Activated naive CD4-positive, alpha-beta T cell (primary cell): ENCODE measurements at places on chromosomes 6 and 20.

DNA sequence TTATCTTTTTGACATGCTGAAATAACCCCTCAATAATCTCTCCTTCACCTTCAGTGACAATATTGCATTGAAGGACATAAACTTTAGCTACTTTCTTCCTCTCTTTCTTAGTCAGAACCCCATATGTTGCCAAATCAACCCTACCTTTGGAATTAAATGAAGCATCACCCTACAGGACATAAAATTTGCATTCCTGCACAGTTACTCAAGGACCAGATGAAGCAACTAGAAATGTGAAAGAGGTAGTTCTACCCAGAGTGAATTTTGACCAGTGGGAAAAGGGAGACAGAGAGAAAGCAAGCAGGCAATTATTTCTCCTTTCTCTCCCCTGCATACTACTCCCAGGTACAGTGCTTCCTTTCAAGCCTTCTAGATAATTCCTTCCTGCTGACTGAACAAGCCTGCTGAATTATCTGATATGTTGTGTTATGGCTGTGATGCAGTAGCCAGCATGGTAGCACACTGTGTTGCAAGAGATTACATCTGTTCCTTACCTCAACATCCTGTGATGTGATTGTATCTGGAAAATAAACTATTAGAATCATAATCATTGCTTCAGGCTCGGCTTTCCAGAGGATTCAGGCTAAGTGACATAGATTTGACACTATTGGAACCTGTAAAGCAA, 16.6 kb downstream of the TENT5A start:
- DNase-seq, result no peak

DNA sequence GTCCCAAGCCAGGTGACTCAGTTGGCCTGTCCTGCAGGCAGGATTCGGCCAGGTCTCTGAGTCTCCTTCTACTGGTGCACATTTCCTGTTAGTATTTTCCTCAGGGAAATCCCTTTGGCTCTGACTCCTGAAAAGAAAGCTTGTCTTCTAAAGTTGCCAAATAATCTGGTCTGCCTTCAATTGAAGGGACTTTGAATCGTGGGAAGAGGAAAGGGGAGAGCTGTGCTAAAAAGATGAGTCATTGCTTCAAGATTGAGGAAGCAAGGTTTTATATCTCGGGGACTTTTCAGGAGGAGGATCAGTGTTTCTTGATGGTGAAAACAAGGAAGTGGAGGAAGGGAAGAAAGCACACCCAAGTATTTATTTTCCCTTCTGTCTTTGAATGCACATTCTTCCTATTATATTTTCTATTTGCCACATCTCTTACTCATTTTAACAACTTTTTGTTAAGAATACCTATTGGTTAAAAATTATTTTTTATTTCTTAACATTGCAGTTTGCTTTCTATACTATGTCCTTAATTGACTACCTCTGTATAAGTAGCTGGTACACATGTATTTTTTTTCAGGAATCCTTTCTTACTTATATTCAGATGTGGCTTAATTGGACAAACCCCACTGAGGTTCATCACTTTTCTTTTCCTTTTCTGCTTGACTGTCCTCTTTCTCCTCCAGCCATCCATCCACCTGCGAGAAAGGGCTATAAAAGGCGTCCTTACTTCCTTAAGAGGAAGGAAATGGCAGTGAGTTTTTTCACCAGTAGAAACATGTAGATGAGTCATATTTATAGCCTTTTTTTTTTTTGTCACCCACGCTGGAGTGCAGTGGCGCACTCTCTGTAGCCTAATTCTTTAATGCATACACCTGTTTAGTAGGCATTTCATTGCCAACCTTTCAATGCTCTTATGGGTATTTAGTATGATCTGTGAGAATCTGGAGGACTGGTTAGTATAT, 15.0 kb upstream of the IFNGR1 start:
- DNase-seq, result no peak

DNA sequence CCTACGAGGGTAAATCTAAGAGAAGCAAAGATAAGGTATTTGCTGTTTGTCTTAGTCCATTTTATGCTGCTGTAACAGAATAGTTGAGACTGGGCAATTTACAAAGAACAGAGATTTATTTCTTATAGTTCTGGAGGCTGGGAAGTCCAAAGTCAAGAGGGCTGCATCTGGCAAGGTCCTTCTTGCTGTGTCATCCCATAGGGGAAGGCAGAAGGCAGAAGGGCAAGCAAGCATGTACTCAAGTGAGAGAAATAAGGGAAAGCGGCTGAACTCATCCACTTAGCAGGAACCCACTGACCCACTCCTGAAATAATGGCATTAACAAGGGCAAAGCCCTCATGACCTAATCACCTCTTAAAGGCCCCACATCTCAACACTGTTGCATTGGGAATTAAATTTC, 102.7 kb downstream of the AGPAT4 start:
- DNase-seq, result no peak

DNA sequence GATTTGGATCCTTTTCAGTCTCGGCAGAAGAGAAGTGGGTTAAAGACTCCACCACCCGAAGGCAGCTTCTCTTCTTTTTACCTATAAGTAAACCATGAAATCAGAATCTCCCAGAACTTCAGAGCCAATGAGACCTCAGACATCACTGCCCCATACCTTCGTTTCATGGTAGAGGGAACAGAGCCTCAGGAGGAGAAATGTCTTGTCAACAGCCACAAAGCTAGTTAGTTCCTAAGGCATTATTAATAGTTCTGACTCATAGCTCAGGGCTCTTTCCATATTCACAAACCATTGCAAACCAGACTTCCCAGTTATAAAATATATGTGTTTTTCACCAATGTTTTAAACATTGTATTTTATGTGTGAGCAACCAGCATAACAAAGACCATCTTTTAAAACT, 118.7 kb upstream of the RIPOR2 start:
- no peak for DNase-seq

DNA sequence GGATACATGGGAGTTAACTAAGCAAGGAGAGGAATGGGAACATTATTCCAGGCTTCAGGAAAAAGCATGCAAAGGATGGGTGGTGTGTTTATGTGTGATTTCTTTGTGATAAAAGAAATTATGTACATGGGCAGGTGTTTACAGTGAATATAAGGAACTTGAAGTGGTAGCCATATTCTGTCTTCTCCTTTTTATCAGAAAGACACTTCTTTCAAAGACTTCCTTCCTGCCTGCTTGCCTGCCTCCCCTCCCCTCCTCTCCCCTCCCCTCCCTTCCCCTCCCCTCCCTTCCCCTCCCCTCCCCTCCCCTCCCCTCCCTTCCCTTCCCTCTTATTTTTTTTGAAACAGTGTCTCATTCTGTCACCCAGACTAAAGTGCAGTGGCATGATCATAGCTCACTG, 14.4 kb downstream of the CYB5R4 start:
- DNase-seq, result no peak

- no peak for DNase-seq
Measured at GRCh38 chr20:764255-764654, 4.0 kb downstream of the SLC52A3 start.

DNA sequence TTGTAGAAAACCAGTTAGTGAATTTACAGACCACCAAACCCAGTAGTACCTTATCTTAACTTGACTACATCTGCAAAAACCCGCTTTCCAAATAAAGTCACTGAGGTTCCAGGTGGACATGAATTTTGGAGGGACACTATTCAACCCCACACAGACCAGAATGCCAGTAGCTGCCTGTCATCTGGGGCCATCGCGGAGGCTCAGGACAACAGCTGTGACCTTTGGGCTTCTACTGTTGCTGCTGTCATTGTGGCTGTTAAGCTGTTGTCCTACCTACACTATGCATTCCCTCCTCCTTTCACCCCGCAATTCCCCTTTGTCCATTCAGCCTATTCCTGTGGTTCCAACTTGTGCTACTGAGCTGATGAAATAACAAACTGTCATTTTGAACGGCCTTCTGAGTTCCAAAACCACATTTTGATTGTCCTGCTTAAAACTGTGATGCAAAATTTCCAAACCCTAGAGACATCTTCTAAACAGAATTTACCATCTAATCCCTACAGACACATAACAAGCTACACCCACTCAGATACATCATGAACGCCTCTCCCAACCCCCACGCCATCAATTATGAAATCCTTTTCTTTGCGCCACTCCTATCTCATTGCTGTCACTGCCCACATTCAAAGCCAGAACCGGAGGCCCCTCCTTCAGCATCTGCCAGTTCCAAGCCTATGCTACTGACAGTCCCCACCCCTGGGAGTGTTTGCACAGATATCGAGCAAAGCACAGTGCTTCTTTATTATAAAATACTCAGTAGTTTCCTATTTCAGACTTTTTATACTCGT, 125.0 kb downstream of the C6orf118 start:
- no peak for DNase-seq

DNA sequence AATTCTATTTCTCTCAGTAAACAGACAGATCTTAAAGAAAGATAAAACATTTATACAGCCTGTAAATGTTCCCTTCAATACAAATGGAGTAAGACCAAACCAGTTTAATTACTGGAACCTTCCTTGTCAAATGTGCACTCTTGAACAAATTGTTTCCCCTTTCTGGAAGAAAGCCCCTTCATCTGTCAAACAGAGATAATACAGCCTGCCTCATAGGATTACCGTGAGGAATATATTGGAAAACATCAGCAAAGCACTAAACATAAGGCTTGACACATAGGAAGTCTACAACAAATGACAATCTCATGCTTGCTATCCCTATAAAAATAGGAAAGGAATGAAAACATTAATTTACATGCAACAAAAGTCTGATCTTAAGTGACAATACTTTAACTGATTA, 173.8 kb downstream of the PTPRK start:
- no peak for DNase-seq

DNA sequence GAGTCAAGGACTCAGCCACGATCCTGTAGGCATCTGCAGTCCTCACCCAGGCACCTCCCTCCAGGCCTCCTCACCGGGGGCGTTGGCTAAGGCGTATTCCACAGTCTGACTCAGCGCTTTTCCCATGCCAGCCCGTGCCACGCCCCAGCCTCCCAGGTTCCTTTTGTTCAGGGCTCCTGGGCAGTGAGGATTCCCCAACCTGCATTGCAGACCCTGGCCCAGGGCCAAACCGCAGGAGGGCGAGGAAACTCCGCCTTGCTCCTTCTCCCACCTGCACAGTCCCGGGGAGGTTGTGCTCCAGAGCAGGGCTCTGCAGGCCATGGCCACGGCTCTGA, 202.8 kb upstream of the CST7 start:
- DNase-seq, result no peak

DNA sequence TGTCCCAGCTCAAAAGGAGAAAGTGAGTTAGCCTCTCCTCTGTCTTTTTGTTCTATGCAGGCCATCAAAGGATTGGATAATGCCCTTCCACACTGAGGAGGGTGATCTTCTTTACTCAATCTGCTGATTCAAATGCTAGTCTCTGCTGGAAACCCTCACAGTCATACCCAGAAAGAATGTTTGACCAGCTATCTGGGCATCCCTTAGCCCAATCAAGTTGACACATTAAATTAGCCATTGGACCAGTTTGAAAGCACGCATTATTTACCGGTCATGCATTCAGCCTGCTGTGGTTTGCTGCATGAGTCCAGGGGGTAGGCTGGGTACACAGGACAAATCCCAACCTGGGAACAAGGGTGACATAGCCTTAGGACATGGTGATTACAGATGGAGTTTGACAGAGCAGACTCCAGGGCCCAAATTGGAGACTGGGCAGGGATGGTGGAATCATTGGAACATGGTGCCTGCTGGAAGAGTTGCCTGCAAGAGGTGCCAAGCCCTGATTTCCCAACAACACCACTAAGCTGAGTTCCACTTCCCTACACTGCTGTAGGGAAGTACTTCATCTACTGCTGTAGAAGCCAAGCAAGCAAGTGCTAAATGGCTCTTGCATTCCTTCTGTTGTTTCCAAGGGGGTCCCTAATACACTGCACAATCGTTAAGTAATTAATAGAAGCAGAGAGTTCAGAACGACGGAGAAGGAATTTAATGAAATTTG, 87.7 kb downstream of the RNF182 start:
- no peak for DNase-seq

- DNase-seq, result no peak
Measured at GRCh38 chr20:23782366-23782983, 31.7 kb upstream of the CST1 start.

DNA sequence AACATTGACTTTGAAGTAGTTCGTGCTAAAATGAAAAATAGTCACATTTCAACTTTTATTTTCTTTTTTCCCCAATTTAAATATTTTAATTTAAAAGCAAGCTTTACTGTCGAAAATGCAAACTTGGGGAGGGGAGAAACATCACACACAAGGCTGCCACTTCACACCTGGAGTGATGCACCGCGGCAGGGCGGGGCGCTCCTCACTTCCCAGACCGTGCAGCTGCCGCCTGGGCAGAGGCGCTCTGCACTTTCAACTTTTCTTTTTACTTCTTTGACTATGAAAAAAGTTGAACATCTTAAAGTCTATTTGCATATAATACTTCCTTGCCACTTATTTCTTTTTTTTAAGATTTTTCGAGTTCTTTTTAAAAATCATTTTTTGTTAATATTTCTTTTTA, 993.3 kb upstream of the GJE1 start:
- no peak for DNase-seq

GRCh38 chr6:44268095-44268628, 2.1 kb upstream of the TMEM151B start:
- peak; percentile 45 for DNase-seq

- no peak for DNase-seq
Measured at GRCh38 chr6:136784271-136784664, 8.0 kb downstream of the MAP3K5 start.

DNA sequence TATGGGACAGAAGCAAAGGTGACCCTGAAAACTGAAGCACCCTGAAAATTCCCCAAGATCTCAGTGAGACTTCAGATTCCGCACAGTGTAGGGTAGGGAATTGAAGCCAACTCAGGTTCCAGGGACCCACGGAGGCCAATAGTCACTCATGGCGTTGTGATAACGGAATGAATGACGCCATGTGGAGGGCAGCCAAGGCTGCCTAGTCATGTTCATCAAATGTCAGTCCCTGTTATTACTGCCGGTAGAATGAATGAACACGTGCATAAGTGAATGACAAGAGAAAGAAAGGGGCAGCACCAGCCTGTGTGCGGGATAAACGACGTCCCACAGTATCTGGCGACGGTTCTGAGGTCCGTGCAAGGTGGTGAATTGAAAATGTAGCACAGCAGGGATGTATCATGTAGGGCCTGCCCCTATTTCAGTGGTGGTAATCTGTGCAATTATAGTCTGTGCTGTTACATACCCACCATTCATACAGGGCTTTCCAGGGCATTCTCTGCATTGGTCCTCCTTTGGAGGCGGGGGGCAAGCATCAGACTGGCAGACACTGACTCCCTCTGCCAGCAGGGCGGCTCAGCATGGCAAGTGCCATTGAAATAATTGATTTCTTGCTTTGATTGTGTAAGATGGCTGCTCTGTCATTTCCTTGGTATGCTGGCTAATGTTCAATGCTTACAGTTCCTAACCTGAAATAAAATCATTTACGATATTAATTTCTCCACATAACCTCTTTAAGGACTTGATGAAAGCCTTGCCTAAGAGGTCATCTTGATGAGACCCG, 386.9 kb downstream of the CDH4 start:
- DNase-seq, result no peak

DNA sequence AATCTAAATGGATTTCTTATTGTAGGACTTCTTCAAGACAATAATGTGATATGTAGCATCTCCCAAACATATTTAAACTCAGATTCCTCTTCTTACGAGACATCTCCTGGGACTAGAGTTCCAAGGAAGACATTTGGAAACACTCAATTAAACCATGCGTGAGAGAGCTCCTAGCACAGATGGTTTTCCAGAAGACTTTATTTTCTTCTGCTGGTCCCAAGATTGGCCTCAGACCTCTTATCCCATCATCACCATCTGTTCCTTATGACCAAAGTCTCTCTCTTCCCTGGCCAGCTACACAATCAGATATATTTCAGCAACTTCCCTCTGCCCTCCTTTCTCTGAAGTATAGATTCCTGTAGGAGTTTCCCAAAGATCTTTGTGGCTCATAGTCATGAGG, 93.2 kb upstream of the JARID2 start:
- DNase-seq, result no peak
